HS-27A (cell line): ENCODE measurements at places on chromosomes 3 and 15.

DNA sequence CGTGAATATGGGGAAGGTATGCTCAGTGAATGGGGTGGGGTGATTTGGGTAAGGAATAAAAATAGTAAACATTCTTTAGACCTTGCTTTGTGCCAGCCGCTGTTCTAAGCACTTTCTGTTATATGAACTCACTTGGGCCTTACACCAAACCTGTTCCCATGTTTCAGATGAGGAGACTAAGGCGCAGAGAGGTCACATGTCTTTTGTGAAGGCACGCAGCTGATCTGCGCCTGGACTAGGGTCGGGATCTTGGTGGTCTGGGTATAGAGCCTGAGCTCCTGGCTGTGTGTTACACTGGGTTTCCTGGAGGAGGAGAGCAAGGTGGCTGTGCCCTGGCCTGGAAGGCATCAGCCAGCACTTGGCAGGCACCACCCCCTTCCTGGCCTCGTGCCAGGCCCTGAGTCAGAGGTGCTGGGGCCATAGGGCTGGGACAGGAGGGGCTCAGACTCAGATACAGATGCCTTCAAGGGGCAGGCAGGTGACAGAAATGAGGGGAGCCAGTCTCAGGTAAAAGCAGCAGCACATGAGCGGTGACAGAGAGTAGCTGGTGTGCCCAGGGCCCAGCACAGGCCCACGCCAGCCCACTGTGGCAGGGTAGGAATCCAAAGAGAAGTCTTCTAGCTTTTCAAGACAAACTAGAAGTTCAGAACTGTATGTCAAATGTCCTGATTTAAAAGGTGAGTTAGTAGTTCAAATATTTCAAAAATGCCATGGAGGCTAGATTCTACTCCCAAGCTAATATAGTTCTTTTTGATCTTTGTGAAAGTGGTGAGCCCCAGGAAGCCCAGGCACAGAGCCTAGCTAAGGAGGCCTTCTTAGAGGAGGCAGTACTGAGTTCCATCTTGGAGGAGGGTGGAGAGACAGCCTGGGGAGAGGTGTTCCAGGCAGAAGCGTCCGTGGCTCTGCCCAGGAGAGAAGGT lies 83.1 kb downstream of the DNAJB8 start:
- DNase-seq: peak; percentile 59

DNA sequence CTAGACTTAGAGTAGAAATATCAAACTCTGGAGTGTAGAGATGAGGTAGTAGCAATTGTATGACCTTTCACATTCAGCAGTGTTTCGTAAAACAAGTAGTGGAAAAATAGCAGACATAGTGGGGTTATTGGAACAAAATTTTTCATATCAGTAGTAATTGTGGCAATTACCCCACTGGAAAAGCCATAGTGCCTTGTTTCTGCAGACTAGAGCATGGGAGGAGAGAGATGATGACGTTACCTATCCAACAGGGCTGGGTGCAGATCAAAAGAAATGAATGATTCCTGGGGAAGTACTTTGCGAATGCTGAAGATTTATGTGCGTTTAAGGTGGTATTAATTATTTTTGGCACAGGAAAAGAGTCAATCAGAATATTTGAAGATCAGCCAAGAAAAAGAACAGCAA lies 147.0 kb upstream of the LRRFIP2 start:
- no peak for DNase-seq

GRCh38 chr3:20340324-20340928 lies 154.4 kb upstream of the SGO1 start:
- DNase-seq: peak; percentile 79

DNA sequence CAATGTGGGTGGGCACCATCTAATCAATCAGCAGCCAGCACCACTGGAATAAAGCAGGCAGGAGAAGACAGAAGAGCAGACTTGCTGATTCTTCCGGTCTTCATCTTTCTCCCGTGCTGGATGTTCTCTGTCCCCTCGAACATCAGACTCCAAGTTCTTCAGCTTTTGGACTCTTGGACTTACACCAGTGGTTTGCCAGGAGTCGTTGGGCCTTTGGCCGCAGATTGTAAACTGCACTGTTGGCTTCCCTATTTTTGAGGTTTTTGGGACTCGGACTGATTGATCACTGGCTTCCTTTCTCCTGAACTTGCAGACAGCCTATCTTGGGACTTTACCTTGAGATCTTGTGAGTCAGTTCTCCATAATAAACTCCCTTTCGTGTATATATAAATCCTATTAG lies 292.8 kb downstream of the BCHE start:
- no peak for DNase-seq

GRCh38 chr3:159482241-159482993 lies 506.2 kb upstream of the IL12A start:
- DNase-seq: no peak

GRCh38 chr15:55494931-55495330 lies 13.1 kb downstream of the DNAAF4 start:
- DNase-seq: no peak

DNA sequence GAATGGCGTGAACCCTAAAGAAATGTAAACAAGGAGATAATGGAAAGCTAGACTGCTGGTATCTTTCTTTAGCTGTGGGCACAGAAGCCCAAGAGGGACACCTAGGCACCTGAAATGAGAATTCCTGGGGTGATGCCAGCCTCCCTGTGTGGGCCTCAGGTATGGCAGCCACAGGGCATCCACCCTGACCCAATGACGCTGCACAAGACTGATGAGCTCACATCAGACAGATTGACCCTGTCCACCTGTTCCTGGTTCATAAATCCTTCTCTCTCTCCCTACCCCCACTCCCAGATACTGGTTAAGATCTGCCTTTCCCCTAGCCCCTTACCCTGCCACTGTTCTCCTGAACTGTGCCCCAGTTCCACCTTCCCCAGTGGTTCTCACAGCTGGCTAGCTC lies 1.5 kb downstream of the GLB1 start:
- no peak for DNase-seq

- DNase-seq: no peak
Measured at GRCh38 chr3:98600412-98601095, 7.1 kb upstream of the CPOX start.

GRCh38 chr15:97037080-97037479 lies 706.6 kb downstream of the NR2F2 start:
- no peak for DNase-seq

GRCh38 chr3:111737706-111738086 lies 121.4 kb upstream of the PHLDB2 start:
- DNase-seq: no peak

DNA sequence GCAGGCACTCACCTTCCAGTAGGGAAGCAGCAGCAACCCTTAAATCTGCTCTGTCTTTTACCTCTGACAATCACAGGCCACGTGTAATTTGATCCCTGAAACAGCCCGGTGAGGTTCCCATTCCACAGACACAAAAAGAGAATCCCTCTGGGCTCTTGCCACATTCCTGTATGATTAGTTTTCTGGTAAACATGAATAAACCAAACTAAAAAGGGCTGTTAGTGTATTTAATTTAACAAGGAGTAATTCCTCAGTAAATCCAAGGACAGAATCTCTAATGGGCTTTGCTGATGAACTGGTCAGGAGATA lies 186.9 kb downstream of the FAM43A start:
- DNase-seq: no peak

- DNase-seq: no peak
Measured at GRCh38 chr3:107543666-107544065, 20.9 kb downstream of the BBX start.

GRCh38 chr3:66037330-66037985 lies 1.3 kb downstream of the MAGI1 start:
- no peak for DNase-seq

DNA sequence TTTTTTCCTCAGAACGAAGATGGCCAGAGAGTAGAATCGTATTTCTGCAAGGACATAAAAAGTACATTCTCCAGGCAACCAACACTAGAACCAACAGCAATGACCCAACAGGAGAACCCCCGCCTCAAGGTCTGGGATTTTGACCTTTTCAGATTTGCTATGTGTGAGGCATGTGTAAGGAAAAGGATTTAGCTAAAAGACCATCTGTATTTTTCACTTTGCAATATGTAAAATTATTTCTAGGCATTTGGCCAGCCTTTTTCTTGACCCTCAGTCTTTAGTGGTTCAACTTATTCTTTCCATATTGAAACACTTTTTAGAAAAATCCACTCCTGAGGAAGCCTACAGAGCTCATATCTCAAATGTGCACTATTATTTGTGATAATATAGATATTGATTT lies 219.2 kb upstream of the GOLGA6L4 start:
- DNase-seq: no peak

DNA sequence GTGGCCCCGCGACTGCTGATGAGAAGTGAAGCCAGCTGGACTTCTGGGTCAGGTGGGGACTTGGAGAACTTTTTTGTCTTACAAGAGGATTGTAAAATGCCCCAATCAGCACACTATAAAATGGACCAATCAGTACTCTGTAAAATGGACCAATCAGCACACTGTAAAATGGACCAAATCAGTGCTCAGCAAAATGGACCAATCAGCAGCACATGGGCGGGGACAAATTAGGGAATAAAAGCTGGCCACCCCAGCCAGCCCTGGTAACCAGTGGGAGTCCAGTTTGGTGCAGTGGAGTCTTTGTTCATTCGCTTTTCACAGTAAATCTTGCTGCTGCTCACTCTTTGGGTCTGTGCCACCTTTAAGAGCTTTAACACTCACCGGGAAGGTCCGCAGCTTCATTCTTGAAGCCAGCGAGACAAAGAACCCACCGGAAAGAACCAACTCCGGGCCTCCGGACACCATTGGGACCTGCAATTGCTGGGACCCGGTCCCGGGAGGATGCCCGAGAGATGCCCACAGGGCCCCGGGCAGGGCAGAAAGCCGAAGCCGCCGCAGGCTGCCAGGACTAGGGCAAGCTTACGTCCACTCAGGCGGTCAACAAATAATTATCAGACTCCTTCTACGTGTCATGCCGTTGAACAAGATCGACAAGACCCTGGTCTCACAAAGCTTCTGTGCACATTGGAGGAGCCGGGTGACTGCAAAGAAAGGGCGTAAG lies 8.3 kb upstream of the NR2E3 start:
- DNase-seq: no peak

- no peak for DNase-seq
Measured at GRCh38 chr3:141914311-141914710, 37.9 kb downstream of the ATP1B3 start.

DNA sequence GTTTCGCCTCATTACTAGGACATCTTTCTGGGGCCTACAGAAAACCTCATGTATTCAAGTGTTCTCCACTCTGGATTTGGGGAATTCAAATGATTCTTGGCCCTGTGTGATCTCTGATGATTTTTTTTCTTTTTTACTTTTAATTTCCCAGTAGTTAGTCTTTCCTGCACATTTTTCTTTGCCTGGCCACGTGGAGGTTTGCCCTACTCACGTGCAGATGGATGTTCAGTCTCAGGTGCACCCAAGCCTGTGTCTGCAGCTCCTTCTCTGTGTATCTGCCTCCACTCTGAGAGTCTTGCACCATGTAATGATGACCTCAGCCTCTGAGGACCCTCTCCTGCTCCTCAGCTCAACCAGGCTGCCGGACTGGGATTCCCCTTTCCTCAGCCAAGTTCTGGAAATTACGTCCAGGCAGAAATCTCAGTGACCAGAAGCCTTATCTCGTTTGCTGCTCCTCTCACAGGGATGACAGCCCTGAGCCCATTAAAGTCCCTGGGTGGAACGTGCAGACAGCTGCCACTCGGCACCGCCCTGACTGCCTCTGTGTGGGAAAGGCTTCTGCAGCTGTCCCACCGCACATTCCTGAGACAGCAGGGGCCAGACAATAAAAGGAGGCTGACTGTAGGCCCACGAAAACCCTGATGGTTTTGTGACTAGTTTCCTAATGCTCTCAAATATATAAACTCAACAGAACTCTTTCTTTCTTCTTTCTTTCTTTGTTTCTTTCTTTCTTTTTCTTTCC lies 31.4 kb upstream of the GABRB3 start:
- DNase-seq: no peak

GRCh38 chr3:156445117-156446090 lies 109.5 kb downstream of the SSR3 start:
- no peak for DNase-seq

DNA sequence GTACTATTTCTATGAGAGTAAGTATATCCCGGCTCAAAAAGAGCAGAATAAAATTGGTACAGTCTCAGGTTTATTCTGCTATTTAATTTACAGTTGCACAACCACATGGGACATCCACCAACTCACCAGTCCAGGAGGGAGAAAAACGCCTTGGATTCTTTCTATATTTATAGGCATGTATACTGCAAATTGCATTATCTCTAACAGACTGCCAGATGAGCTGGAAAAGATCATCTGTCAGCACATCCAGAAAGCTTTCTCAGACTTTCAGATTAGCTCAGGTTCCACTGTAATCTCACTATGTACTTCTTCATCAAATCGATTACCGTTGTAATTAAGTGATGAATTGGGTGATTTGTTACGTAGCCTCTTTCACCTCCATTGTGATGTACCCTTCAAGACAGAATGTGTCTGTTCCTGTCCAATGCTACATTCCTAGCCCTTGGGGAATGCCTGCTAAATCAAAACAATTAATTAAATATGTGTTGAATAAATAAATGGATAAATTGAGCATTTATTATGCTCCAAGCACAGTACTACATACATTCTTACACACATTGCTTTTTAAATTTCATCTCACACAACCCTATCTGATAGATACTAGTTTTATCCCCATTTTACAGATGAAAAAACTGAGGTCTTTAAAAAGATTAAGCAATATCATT lies 38.1 kb upstream of the TMC3 start:
- DNase-seq: no peak

GRCh38 chr3:171013822-171014748 lies 12.4 kb downstream of the SLC2A2 start:
- DNase-seq: no peak

GRCh38 chr3:139456386-139456785 lies 19.9 kb downstream of the RBP2 start:
- no peak for DNase-seq
